ENCODE measurements at places on chromosomes 3 and 15.
A peak's percentile ranks its signal among the peaks of the same experiment; 100 is the strongest.

GRCh38 chr3:123375014-123375940 lies 73.6 kb downstream of the ADCY5 start:
- no peak for DNase-seq

- DNase-seq, result no peak
Measured at GRCh38 chr3:167866331-167866730, 130.8 kb downstream of the SERPINI1 start.

- no peak for DNase-seq
Measured at GRCh38 chr15:75199357-75199940, 2.2 kb upstream of the C15orf39 start.

DNA sequence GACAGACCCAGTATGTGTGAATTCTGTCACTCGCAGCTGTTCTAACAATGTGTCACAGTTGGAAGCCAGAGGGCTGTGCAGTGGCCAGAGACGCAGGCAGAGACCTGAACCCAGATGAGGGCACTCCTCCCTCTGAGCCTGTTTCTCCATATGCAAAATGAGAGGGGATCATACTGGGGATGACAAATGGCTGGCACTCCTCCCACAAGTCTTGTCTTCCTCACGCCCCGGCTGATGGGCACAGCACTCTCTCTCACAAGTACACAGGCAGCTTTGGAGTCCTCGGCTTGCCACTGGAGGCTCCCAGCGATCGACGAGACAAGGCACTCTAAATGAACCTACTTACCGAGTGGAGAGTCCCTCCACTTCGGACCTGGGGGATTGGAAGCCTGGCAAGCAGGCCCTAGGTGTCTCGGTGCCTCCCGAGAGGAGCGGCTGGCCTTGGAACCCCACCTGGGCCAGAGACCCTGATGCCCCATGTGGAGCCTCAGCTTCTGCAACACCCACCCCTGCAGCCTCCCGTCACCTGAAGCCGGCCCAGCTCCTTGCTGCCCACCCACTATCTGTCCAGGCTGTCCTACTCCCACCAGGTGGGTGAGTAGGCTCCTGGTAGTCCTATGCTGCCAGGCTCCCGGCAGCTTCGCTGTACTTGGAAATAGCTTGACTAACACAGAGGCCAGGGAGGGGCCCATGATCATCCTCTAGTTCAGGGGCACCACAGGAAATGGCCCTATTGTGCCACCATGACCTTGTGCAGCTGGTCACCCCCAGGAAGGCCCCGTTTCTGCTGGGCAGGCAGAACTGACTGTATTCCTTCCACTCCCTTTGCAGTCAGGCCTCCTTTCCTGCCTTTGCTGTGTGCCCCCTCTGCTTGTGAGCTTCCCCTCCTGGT lies 65.0 kb upstream of the IQSEC1 start:
- no peak for DNase-seq

GRCh38 chr15:50355619-50355905 lies 564 bp upstream of the GABPB1 start:
- DNase-seq, result no peak

DNA sequence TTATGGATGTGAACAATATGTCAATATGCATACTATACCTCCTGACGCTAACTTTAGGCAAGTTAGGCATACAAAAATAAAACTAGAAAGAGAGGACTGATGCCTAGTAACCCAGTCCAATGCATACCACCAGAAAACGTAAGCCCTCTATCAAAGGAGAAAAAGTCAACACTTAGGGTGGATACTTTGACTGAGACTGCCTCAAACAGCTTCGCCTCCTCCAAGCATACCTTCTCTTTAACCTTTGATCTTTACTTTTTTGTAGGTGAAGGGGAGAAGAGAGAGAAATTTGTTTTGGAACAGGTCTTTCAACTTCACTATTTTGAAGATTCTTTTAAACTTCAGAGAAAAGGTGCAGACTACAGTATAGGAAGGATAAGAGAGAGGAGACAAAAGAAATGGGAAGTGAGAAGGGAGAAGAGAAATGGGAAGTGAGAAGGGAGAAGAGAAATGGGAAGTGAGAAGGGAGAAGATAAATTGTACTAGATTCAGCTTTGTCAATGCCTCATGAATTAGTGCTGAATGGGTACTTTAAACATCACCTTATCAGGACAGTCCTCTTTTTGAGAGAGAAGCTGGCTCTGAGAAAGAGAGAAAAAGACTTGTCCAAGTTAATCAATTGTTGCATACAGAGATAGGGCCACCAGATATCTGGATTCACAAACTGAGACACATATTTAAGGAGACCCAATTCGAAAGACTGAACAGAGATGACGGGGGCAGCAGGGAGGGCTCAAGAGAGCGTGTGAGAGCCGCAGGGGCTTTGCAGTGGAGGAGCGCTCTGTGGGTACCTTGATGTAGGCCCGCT lies 1.0 kb downstream of the P3H2 start:
- DNase-seq, result no peak

DNA sequence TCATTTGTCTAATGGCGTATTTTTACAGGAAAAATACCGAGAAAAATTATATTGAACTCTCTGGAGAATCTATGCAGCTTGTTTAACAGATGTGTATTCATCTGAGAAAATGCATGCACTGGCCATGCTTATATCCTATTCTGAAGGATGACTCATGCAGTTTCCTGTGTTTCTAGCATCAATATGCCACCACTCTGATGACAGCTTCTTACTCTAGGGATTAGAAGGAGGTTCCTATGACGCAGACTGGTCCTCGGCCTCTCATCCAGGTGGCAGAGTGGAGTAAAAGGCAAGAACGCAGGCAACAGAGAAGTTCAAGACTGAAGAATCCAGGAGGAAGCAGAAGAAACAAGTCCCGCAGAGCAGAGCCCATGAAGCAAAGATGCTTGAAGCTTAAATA lies 910.0 kb upstream of the ROBO1 start:
- DNase-seq, result no peak

DNA sequence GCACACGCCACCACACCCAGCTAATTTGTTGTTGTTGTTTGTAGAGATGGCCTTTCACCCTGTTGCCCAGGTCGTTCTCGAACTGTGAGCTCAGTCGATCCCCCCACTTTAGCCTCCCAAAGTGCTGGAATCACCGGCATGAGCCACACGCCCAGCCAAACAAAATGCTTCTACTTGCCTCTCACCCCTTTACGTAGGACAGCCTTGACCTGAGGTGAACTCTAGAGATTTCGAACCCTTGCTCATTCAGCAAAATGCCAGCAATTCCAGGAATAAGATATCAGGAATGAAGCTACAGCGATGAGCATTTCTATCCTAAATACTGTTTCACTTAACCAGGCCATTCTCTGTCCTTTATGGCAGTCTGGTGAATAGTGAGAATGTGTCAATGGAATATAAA lies 135.0 kb downstream of the LRRK1 start:
- no peak for DNase-seq

GRCh38 chr3:175288621-175289020 lies 429.5 kb downstream of the NAALADL2 start:
- no peak for DNase-seq

GRCh38 chr15:76340198-76340802 lies 3.7 kb downstream of the ISL2 start:
- no peak for DNase-seq

DNA sequence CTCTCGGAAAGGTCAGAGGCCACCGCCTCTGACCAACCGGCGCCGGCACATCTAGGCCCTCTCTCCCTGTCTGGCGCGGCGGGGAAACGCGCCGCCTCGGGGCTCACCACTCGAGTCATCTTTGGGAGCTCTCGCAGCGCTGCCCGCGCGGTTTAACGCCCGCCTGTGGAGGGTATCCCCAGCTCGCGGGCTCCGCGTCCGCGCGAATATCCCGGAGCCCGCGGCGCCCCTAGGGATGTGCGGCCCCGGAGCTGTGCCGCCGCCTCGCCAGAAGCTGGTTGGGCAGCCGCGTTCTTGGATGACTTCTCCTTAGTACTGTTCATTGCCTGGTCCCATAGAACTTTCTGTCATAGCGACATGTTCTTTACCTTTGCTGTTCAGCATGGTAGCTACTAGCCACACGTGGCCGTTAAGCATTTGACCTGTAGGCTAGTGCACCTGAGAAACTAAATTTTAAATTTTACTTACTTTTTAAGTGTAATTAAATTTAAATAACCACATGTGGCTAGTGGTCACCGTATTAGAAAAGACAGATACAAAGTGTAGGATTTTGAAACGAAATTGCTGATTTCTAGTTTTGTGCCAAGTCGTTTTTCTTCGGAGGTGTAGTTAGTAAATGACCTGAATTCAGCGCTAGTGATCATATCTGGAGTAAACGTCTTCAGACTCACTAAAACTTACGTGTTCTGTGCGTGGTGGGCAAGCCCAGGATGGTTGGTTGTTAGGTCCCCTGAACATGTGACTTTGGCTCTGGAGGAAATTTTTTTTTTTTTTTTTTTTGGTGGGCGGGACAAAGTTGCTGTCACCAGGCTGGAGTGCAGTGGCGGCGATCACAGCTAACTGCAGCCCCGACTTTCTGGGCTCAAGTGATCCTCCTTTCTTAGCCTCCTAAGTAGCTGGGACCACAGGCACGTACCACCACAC lies 835 bp downstream of the ARIH2 start:
- peak; percentile 38 for DNase-seq

- DNase-seq, result no peak
Measured at GRCh38 chr15:26697913-26698312, 75.0 kb downstream of the GABRB3 start.

DNA sequence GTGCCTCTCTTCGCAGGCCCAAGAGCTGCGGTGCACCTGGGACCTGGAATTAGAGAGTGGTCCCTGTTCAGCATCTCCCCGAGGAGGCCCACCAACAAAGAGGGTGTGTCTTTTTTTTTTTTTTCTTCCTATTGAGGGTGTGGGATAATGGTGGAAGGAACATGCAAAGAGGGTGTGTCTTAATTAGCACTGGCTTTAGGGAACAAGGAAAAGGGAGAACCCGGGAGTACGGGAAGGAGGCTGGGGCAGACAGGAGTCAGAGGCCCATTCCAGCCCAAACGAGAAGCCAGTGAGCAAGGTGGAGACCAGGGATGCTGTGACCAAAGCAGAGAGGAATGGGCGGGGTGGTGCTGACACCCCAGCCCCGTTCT lies 429 bp upstream of the LOXL1 start:
- no peak for DNase-seq

GRCh38 chr15:73708691-73709090 lies 24.5 kb downstream of the CD276 start:
- DNase-seq, result no peak

- peak; percentile 77 for DNase-seq
Measured at GRCh38 chr15:72685925-72686794, at the start of the genes BBS4 and HIGD2B. Gene BBS4 (plus strand): TSS chr15:72686207. CDS start chr15:72686228, 21 bp downstream. Gene HIGD2B (minus strand): TSS chr15:72686182. CDS start chr15:72676374, 9,808 bp downstream.

DNA sequence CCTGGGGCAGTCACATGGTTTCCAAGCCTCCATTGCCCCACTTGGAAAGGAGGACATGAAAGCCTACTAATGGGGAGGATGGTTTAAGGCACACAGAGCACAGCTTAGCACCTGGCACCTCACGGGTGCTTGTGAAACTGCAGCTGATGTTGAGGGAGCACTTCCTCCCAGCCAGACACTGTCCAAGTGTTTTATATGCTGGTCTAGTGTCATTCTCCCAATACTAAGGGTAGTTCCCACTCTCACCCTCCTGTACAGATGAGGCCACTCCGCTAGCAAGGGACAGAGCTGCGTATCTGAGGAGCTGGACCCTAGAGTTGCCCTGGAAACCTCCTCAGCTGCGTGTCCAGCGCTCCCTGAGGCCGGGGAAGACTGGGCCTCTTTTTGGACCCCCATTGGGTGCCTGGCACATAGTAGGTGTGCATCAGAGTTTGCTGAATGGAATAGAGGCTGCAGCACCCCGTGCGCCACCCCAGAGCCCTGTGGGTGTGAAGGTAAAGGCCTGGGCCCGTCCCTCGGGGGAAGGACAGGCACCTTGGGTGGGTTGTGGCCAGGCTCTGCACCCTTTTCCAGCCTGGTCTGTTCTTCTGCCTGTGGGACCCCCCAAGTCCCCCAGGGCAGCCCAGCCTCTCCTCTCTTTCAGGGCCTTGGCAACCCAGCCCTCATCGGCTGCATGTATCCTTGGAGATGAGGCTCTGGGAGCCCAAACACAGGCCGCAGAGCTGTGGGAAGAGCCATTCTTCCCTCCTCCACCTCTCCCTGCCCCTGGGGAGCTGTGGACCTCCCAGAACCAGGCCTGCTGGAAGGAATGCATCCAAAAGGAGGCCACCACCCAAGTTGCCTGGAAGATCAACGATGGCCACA lies 31.3 kb downstream of the DNASE1L3 start:
- no peak for DNase-seq

GRCh38 chr3:162122405-162122804 lies 625.8 kb downstream of the OTOL1 start:
- no peak for DNase-seq

GRCh38 chr15:43242616-43243015 lies 21.8 kb upstream of the EPB42 start:
- DNase-seq, result no peak

- DNase-seq, result no peak
Measured at GRCh38 chr15:91308199-91308598, 208.1 kb downstream of the SV2B start.

- no peak for DNase-seq
Measured at GRCh38 chr3:27623085-27623753, 98.9 kb downstream of the EOMES start.

GRCh38 chr15:65292938-65293518 lies 2.8 kb upstream of the RNU5A-1 start:
- no peak for DNase-seq

DNA sequence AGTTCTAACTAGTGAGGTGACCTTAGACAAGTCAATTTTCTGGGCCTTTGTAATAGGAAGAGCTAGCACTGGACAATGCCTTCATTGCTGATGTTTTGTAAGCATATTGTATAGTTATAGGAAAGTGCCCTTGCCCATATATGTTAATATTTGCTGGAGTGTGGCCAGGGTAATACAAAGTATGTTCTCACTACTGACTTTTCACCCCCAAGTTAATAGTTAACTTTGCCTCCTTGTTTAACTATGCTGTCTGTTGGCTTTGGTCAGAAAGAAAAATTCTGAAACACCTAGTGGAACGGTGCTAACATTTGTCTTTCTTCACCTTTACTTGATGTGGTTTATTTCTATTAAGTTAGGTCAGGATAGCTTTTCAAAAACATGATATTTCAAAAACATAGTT lies 287.4 kb upstream of the CTNNB1 start:
- no peak for DNase-seq
